Activated CD4-positive, alpha-beta T cell treated with anti-CD3 and anti-CD28 coated beads, Interleukin-2, Interleukin-6, amounts not matched to agents 100 ng/mL and 50 ng/mL, durations not matched to agents 16 hours and 8 hours (primary cell): ENCODE measurements at places on chromosomes 4 and X.
A peak's percentile ranks its signal among the peaks of the same experiment; 100 is the strongest.

- no peak for DNase-seq
These were observed 74.4 kb downstream of the MBNL3 start for GRCh38 chrX:132414404-132414803.

- DNase-seq: no peak
These were observed 884.2 kb downstream of the GLUD2 start for GRCh38 chrX:121931567-121931966.

DNA sequence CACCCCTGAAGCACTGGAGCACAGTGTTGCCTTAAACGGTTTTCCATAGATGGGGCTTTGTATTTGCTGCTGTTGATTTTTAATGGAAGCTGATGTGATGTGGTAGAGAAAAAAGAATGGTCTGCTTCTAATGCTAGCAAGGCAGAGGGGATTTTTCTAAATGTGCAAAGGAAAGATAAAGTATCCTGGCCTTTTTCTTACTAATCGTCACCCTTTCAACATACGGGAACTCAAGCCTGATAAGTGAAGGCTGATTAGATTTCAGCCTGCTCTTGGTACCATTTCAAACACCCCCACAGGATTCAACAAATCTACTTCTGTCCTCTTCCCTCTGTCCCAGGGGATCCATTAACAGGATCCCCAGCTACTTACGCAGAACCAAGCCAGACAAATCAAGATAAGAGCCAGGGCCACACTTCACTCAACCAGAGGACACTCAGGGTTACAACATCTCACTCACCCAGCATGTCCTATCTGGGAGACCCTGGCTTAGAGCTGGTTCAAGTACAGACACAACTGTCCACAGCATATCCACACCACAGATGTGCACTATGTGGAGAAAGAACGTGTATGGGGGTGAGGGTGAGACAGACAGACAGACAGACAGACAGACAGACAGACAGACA is 180.0 kb downstream of the SH3KBP1 start:
- no peak for DNase-seq

DNA sequence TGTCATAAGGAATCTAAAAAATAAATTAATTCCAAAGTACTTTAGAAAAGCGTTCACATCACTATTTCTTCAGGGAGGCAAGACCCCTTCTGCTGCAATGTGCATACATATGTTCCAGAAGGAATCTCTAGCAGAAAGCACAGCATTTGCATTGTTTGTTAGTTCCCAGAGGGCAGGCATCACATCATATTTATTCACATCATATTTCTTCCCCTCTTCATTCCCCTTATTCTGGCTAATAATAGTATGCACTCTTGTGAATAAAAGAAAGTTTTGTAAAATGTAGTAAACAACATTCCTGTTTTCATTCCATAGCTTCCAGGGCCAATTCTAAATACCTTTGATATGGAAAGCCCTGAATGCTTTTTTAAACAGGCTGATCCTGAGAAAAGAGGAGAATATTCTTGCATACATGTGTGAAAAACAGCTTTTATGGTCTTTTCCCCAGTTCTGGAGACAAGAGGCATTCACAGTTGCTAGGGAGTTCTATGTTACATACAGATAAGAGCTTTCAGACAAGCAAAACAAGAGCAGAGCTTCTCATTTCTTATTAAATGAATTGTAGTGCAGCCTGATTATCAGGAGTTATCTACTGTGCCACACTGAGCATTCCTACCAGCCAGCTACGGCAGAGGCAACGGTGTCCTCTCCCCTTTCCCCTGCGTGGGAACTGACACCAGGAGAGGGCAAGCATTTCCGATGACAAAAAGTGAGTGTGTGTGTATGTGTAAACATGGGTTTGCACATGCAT is 15.2 kb downstream of the GATB start:
- no peak for DNase-seq

DNA sequence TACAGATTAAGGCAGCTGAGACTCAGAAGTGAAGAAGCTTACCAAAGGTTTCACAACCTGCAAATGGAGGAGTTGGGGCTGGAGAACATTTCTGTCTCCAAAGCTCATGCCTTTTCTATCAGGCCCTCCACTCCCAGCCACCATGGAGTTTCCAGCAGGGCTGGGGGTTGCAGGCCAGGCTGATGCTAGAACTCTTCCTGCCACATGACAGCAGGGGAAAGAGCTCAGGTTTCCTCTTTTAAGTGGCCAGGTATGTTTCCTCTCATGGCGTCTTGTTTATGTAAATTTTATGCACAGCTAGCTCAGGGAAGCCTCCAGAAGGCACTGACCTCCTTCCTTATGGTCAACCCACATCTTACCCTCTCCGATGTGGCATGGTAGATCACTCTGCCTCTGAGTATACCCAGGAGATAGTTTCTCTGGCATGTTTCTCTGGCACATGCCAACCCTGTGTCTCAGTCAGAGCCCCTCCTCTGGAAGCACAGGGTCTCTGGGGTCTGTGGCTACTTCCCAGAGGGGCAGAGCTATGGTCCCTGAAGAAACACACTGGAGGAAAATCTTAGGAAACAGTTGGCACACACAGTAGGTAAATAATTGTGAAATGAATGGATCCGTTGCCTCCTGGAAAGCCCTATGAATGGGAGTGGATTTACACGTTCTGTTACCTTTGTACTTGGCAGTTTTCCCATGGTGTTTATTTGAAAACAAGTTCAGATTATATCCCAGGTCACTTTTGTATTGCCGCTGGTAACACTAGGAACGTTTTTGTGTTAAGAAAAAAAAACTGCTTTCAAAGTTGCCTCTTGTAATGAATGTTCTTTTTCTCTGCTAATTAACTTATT is 28.9 kb downstream of the PDK3 start:
- no peak for DNase-seq

DNA sequence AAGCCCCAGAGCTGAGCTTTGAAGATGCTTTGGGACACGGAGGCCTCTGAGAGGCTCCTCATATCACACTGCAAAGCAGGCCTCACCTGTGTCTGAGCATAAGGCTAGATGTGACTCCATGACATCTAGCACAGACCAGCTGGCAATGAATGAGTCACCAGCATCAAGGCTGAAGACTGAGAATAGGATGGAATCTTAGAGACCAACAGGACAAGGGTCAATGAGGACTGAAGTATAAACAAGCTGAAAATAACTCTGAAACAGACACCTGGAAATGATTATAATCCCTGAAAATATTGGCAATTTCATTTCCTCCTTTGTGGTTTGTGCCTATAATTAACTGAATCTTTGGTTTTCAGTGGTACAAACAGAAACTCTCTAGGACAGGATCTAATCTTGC is 87.1 kb upstream of the PRPS1 start:
- DNase-seq: no peak

DNA sequence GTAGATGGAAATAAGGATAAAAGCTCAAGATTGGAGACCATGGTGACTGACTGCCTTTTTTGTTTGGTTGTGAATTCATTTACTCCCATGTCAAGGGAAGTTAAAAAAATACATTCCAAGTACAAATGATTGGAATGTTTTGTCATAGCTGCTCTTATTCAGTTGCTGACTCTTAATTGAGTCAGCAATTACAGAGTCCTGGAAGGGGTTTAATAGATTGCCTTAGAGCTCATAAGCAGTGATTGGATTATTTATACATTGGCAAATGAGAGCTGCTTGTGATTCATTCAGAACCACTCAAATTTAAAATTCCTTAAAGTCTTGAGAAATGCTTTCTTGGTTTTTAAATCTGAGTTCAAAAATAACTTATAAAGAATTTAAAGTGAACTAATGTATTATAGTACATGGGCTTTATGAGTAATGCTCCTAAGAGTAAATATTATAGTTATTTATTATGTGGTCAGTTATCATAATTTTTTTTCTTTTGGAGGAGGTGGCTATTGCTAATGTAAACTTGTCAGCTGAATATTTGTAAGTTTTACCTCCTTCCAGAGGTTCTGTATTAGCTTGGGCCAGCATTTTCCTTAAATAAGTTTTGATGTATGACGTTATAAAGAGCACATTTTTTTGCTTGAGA is 13.6 kb downstream of the JADE1 start:
- DNase-seq: no peak

DNA sequence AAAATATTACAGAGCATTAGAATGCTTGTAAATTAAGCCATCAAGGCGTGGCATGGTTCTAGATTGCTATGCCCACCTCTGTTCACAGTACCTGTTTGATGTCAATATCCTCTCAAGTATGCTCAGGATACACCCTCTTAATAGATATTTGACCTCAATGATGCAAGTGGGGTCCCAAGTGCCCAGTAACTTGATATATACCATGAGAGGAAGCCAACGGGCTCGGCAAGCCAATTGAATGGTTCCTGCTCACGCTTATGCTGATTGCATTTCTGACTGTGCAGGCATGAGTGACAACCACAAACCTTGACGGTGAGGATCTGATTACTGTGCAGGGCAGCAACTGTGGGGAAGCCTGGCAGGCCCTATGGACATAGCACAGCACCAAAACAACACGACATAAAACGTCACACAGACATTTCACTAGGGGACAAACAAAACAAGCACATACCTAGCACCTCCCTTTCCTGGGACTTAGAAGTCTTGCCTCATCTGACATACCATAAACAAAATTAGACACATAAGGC is 179.1 kb upstream of the ETNPPL start:
- DNase-seq: no peak

GRCh38 chrX:132676561-132677186 is 187.8 kb upstream of the MBNL3 start:
- peak; percentile 3 for DNase-seq

GRCh38 chrX:49762175-49762720 is 66.5 kb upstream of the PAGE1 start:
- DNase-seq: no peak

- no peak for DNase-seq
These were observed 97.7 kb downstream of the MANBA start for GRCh38 chr4:102663073-102663472.
